ENCODE measurements at places on chromosomes 13 and 19.
A peak's percentile ranks its signal among the peaks of the same experiment; 100 is the strongest.

DNA sequence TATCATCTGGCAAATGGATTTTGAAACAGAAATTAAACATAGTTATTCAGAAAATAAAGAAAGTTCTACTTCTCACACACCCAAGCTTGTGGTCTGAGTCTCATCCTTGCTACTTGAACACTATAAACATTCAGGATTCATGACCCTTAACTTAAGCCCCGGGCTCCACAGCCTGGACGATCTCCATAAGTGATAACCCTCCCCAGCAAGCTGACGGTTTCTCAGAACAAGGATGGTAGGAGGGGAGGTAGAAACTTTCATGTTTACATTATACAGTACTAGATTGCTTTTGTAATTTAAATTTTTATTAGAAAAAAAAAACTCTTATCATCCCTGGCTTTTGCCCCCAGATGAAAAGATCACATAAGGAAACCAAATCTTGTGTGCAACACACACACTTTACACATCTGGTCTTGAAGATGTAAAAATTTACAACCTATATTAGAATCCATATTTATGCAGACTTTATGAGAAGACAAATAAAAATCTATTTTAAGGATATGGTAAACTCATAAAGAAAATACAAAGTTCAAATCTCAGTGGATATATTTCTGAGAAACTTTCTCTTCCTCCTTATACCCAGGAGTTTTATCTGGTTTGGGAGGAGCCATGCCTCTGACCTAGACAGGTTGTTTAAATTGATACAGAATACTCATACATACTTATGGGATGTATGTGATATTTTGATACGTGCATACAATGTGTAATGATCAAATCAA is 20.0 kb upstream of the ATP12A start:
- no peak for DNase-seq

- DNase-seq = no peak
Measured at GRCh38 chr13:76845367-76845766, 40.8 kb downstream of the KCTD12 start.

GRCh38 chr19:9877780-9878510 is 42.8 kb downstream of the PIN1 start:
- DNase-seq = no peak

GRCh38 chr13:96710166-96710862 is 284.0 kb downstream of the OXGR1 start:
- DNase-seq = no peak

- DNase-seq = peak; percentile 9
Measured at GRCh38 chr13:95403349-95404140, 102.3 kb upstream of the ABCC4 start.

- peak; percentile 30 for DNase-seq
Measured at GRCh38 chr19:56110515-56111448, 10.3 kb downstream of the ZNF787 start.

- DNase-seq = no peak
Measured at GRCh38 chr19:7742991-7743390, 4.3 kb downstream of the CD209 start.
